ENCODE measurements at places on chromosomes 6 and 20. TPM values are rescaled to one million over a fixed set of nuclear protein-coding genes. Genes with fewer than 3 reads are reported as not detected.

DNA sequence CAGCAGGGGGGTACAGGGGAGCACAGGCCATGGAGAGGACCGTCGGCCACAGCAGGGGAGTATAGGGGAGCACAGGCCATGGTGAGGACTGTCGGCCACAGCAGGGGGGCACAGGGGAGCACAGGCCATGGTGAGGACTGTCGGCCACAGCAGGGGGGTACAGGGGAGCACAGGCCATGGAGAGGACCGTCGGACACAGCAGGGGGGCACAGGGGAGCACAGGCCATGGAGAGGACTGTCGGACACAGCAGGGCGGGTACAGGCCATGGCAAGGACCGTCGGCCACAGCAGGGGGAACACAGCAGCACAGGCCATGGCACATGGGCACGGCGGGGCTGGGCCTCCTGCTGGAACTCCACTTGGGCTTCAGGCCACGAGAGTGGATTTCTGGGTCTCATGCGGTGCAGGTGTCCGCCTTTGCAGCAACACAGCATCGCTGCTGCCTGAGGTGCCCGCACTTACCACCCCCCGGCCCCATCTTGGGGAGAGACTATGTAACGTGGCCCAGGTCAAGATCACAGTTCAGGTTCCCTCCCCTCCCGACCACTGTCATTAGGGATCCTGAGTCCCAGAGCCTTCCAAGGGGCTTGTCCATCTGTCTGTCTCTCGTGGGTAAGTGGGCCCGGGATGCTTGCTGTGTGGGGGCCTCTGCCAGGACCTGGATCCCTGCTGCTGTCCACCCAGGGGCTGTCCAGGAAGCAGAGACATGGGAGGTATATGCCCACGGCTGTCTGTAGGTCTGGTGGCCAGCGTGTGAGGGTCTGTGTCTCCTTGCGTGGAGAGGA, 2.5 kb downstream of the NPBWR2 start:
- no peak for DNase-seq

- DNase-seq: no peak
Observed at GRCh38 chr6:148446681-148447080, 104.0 kb downstream of the SASH1 start.

- DNase-seq: no peak
Observed at GRCh38 chr6:145071836-145072235, 663.5 kb downstream of the EPM2A start.

GRCh38 chr6:14730654-14731053, 515.2 kb upstream of the JARID2 start:
- no peak for DNase-seq

DNA sequence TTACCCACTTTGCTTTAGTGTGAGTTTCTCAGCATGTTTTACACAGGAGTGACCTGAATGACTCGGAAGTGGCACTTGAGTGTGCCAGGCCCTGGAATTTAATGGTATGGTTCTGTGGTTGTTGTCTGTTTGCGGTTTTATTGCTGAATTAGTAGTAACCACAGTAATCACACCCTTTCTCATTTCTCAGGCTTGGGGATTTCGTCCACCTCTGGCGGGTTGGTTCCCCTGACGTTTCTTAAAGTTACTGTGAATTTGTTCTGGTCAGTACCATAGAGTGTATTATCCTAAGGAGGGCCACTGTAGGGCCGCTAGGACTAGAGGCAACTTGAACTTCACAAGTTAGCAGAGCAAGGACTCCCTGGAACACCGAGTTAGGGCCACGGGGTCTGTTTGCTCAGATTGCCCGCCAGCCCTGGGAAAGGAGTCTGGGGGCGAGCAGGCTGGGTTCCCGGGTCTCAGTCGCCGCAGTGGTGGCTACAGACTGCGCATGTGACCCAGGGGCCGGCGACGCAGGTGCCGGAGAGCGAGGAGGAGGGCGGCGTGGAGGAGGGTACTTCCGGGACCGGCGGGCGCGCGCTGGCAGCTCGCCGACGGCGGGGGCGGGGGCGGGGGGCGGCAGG, 546 bp upstream of the KLHL32 start:
- DNase-seq: no peak

DNA sequence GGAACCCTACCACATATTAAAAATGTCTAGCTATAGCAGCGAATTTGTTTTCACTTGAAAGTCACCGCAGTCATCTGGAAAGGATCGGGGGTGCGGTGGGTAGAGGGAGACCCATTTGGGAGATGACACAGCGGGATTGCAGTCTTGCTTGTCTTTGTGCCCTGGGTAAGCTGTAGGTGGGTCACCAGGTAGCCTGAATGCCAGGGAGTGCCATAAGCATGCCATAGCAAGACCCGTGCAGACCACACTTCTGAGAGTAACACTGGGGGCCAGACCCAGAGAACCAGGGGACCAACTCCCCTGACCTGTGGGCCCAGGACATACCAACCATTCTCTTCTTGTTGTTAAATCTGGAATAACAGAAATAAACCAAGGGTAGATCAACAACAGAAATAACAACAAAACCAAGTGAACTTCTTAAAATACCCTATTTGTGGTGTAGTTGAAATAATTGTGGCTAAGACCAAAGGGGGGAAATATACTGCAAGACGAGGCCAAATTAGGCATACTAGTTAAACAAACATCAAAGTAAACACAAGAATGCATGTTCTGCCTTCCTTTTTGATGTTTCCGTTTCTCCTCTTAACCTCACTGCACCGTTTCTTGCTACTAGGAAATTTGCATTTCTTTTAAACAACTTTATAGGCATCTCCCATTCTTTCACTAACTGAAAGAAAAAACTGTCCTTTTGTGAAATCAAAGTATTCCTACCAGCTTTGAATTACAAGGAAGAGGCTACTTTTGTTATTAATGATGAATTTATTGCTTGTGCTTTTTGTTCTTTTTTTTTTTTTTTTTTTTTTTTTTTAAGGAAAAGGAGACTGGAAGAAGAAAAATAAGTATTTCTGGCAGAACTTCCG, 128.2 kb downstream of the SASH1 start:
- DNase-seq: peak; percentile 6

DNA sequence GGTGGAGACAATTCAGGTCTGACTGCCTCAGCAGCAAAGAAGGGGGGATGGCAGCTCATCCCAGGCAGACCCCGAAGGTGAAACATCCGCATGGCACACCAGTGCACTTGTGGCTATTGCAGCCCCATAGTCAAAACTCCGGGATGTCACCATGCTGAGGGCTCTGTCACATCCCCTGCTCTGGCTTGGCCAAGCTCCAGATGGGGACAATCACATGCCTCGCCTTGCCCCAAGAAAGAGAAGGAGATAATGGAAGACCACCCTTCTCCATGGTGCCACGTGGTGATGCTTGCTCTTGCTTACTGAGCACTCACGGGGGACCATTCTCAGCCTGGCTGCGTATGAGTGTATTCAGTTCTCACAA, 60.2 kb downstream of the RBM38 start:
- DNase-seq: no peak

DNA sequence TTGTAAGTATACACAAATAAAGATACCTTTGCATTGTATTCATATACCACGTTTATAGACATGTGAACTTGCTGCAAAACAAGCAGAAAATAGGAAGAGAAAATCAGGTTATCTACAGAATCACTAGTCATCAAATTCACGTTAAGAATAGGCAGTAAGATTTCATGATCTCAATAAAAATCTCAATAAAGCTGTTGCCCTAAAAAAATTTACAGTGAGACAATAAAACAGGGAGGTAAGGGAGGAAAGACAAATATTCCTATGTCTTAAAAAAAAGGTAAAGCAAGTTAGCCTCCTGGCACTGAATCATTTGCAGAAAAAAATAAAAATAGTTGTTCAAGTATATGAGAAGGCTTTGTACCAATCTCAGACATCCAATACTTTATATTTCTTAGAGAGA, 44.1 kb downstream of the GPX5 start:
- DNase-seq: no peak

DNA sequence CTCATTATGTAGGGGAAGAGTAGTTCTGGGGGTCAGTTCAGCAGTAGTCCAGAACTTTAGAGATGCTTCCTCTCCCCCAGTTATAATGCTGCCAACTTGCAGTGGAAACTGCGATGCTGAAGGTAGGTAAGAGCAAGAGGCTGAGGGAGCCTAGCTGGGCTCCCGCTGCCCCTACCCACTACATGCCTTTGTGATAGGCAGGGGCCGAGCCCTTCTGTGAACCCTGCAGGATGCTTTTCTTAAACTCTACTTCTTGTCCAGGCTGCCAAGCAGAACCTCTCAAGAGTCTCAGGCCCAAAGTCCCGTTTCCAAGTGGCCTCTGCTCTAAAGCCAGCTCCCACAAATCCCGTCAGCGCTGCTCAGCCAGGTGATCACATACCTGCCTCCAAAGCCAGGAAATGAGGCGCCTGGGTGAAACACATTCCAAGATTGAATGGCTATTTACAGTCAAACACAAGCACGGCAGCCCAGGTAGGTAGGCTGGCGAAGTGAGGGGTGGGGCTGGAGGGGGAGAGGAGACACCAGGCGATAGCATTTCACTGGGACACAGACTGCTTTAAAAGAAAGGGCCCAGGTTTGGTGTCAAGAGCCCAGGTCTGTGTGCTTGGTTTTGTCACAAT, 150.7 kb downstream of the CD24 start:
- no peak for DNase-seq

DNA sequence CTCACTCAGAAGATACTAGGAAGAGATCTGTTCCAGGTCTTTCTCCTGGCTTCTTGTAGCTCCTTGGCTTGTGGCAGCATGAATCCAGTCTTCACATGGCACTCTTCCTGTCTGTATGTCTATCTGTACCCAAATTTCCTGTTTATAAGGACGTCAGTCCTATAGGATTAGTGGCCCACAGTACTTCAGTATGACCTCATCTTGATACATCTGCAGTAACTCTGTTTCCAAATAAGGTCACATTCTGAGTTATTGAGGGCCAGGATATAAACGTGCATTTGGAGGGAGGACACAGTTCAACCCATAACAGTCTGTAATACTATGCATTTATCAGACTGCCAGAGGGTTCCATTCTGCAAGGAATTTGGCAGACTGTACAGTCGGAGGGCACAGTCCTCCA, 57.6 kb upstream of the DYNLRB1 start:
- DNase-seq: peak; percentile 11

DNA sequence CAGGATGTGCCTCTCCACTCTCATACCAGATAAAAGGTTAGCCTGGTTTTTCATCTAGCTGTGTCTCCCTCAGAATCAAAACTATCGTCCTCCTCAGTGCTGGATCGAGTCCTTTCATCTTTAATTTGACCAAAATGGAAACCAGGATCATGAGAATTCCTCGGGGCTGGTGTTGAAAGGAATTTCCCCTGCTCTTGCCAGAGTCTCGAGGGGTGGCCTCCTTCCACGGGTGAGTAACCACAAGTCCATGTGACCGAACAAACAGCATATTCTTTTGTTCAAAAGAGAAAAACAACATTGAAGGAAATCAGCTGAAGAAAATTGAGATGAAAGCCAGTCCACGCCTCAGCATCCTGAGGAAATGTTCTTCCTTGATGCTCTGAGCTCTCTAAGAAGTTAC, 165.9 kb upstream of the CDYL start:
- peak; percentile 53 for DNase-seq

The TUBB2B gene
- total RNA-seq: 5.1 TPM

The MTG2 gene
- 18.0 TPM for total RNA-seq

The SIRPB2 gene
- not detected for total RNA-seq

Measured in H4 (cell line).